GDM1 (cell line): ENCODE measurements at places on chromosomes 12 and 14.

DNA sequence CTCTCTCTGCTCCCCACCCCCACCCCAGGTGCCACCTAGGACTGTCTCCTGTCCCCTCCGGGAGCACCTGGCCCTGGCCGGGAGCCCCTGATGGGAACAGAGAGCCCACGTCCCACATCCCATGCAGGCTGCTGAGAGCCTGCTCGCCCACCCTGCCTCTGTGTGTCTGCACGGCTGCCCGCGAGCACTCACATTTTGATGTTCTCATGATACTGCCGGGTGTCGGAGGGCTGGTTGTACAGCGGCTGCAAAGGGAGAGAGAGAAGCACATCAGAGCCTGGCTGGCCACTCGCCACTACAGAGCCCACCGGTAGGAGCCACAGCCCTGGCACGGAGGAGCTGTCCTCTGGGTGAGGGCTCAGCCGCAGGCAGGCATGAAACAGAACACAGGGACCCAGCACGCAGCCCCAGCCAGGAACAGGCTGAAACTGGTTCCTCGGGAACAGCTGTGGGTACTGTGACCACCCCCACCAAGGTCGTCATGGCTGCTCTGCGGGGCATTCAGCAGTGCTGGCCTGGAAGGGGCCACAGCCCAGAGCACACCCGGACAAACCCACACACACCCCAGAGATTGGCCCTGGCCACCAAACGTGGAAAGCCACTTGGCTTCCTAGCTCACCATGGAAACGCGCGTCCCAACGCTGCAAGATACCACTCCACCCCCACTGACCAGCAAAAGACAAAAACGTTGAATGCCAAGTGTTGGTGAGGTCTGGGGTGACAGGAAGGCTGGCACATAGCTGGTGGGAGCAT is 117.6 kb downstream of the NCOR2 start:
- DNase-seq = no peak

DNA sequence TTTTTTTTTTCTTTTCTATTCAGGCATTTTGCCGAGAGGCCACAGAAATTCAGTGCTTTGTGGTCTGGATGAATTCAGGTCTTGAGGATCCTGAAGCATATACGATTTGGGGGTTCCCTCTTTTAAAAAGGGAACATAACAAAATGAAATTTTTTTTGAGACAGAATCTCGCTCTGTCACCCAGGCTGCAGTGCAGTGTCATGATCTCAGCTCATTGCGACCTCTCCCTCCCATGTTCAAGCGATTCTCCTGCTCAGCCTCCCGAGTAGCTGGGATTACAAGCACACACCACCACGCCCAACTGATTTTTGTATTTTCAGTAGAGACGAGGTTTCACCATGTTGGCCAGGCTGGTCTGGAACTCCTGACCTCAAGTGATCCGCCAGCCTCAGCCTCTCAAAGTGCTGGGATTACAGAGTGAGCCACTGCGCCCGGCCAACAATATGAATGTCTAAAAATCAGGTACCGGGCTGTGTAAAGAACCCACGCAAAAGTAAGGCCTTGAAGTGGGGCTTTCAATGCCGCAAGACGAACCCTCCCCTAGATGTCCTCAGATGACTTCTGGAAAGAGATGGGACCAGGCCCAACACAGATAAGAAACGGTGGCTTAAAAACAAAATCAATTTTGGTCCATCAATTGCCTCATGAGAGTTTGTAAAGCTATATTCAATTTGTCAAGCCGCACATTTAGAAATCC is 30.0 kb downstream of the TESC start:
- DNase-seq = no peak

- DNase-seq = no peak
Measured at GRCh38 chr12:5043589-5044419, at the start of gene KCNA5. Gene KCNA5, plus strand, starts transcription at chr12:5043879. Its CDS starts 269 bp downstream, at chr12:5044148.

GRCh38 chr12:3313066-3313465 is 177.9 kb upstream of the PRMT8 start:
- DNase-seq = no peak

DNA sequence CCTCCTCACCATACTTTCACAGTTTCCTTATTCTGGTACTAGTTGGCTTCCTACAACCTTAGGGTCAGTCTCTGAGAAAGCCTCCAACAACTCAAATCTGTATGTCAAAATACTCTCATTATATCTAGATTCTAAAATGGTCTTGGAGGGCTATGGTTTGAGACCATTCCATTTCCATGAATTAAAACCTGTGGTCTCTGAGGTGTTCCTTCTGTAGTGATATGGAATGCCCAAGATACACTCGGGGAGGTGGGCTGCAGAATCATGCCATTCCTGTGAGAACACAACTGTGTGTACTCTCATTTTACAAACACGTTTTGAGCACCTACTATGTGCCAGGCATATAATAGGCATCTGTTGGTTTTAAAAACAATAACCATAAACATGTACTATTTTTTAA is 74.0 kb downstream of the FERMT2 start:
- DNase-seq = no peak

DNA sequence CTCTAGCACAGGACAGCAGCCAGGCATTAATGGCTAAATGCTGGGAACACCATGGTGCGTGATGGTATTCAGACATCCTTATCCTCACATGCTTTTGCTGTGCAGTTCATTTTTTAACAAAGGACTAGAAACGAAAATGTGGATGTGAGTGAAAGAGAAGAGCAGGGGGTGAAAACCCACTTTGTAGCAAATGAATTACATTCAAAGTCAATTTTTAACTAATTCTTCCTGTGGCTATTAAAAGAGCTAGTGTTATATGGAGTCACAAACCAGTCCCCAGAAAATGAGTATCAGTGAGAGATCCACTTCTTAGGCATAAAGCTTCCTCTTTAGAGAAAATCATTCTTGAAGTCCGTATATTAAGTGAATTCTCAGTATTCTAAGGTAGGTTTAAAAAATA is 592.0 kb upstream of the LMO3 start:
- DNase-seq = no peak

GRCh38 chr12:52066346-52067080 is 3.3 kb upstream of the ATG101 start:
- DNase-seq = no peak

- DNase-seq = no peak
Measured at GRCh38 chr12:94707892-94708291, 57.5 kb upstream of the TMCC3 start.

GRCh38 chr12:52436000-52436827 is 2.0 kb upstream of the KRT75 start:
- no peak for DNase-seq

GRCh38 chr12:8629486-8630033 is 16.9 kb upstream of the AICDA start:
- DNase-seq = no peak

- no peak for DNase-seq
Measured at GRCh38 chr12:27996761-27997160, 24.2 kb upstream of the PTHLH start.

- DNase-seq = no peak
Measured at GRCh38 chr12:104697186-104697585, 240.4 kb downstream of the CHST11 start.

- DNase-seq = no peak
Measured at GRCh38 chr14:68137704-68138619, 318.4 kb downstream of the RAD51B start.

GRCh38 chr14:104968153-104968527 is 10.0 kb downstream of the AHNAK2 start:
- no peak for DNase-seq

DNA sequence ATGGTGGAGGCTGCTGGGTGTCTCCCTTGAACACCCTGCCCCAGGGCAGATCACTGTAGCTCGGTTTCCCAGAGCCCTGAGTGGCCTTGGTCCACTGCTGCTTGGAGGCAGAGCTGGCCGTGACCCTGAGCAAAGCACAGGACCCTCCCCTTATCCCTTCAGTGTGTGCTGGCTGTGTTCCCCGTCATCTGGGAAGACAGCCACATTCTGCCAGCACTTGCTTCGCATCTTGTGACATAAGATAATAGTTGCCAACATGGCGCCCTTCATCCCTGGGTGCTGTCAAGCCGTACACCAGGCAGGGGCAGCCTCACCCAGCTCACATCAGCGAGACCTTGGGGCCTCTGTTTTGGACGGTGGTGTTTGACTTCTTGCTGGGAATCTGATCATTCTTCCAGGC is 12.1 kb upstream of the ALDH2 start:
- no peak for DNase-seq

- DNase-seq = no peak
Measured at GRCh38 chr14:88931321-88932110, 107.1 kb downstream of the TTC8 start.

DNA sequence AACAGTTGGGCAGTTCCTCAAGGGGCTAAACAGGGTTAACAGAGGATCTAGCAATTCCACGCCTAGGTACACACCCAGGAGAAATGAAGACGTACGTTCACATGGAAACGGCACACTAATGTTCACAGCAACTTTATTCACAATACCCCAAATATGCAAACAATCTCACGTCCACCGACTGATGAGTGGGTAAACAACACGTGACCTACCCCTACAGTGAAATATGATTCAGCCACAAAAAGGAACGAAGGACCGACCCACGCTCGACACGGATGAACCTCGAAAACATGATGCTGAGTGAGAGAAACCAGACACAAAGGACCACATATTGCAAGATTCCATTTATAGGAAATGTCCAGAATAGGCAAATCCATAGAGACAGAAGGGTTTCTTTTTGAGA is 112.7 kb downstream of the NCOR2 start:
- no peak for DNase-seq

DNA sequence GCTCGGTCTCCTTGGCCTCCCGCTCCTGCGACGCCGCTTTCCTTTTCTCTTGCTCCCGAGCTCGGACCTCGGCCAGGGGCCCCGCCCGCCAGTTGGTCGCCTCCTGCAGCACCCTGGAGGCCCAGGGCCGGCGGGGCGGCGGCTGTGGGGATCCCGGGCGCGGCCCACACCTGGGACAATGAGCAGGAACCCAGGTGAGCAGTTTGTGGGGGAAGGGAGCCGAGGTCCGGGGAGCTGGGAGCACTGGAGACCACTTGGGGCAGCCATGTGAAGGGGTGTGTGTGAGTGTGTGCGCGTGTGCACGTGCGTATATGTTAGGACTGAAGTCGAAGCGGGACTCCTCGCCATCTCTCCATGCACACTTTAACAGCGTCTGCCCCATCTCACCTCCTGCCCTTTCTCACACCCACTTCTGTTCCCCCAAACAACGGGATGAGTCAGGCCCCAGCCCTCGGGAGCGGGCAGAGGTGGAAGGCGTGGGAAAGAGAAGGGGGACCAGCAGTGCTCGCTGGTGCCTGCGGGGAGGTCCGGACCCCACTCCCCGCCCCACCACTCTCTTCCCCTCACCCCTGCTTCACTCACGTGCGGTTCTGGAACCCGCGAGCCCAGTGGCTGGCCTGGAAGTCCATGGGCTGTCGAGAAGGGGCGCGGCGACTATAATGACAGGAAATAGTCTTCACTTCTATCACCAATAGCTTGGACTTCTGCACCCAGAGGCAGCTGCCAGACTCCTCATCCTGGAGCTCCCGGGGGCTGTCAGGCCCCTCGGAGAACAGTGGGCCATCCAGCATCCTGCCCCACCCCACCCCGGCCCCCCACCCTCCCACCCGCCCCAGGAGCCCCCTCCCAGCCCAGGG is 450 bp downstream of the DDN start:
- DNase-seq = no peak

- no peak for DNase-seq
Measured at GRCh38 chr14:20657216-20658211, 16.0 kb upstream of the OR6S1 start.

DNA sequence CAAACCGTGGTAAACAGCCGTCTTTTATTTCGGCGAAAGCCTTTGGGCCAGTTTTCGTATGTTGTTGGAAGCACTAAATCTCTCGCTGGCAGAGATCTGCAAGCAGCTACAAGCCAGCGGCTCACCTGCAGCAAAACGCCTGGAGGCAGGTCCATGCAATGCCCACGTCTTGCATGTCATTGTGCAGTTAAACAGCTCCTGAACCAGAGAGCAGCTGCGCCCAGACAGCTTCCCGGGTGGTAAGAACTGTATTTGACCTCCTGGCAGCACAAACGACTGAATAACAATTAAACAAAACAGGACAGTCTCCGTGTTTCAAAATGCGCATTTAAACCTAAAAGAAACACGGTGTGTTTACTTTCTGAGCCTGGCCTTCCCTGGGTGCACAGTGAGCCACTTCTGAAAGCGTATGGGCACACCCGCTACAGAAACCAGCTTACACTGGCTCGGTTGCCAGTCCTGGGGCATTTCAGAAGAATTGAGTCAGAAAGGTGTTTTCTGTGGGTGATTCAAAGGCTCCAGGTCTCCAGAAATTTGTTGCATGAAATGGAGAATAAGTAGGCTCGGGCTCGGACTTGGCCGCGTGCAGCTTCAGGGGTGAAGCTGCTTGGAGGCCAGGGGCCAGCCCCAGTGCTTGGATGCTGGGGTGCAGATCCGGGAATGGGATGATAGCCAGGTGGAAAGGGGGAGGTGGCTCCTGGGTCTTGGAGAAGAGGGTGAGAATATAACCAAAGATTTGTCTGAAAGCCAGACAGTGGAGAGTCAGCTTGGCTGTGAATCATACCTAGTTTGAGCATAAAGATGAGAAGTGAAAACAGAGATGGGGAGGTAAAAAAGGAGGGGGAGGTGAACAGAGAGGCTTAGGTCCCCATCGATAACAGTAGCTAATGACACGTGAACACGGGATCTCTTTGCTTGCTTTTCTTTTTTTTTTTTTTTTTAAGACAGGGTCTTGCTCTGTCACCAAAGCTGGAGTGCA is 24.9 kb upstream of the FZD10 start:
- DNase-seq = no peak

DNA sequence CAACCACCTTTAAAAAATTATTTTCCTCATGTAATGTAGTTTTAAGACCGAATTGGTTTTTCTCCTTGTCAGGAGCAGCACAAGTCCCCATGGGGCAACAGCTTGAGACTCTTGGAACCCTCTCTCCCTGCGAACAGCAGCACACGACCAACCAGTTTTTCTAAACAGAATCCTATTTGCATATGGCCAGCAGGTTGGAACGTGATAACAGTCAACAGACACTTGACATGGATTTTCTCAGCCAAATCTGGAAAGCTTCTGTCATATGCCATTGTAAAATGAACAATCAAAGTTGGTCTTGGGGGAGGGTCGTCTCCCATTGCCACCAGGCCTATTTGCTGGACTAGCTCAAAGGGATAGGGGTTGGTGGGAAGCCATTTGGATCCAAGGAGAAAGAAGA is 1915.0 kb upstream of the FLRT2 start:
- no peak for DNase-seq

GRCh38 chr14:88380405-88380804 is 5.1 kb upstream of the SPATA7 start:
- no peak for DNase-seq

DNA sequence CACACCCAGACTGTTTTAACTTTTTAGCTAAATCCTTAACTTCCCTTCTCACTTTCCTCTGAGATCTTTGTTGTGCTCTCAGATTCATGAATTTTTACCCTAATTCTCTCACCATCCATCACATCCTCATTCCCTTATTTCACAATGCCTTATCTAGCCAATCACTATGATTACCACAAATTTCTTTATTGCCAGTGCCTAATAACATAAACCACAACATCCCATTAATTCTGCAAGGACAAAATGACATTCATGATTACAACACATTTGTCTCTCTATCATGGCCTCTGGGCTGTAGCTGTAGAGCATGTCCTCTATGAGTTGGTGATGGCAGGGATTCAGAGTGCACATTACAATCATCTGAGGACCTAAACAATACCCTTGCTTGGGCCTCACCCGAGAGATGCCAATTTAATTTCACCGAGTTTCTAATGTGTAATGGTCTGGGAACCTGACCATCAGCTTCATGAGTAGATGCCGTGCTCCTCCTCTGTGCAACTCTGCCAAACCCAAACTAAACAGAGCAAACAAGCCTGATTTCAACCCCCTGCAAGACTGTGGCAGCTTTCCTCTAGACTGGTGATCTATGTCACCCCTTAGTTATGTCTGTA is 99.3 kb downstream of the SPTSSA start:
- DNase-seq = no peak
